ENCODE measurements at places on chromosomes 16 and 17.
A peak's percentile ranks its signal among the peaks of the same experiment; 100 is the strongest.

DNA sequence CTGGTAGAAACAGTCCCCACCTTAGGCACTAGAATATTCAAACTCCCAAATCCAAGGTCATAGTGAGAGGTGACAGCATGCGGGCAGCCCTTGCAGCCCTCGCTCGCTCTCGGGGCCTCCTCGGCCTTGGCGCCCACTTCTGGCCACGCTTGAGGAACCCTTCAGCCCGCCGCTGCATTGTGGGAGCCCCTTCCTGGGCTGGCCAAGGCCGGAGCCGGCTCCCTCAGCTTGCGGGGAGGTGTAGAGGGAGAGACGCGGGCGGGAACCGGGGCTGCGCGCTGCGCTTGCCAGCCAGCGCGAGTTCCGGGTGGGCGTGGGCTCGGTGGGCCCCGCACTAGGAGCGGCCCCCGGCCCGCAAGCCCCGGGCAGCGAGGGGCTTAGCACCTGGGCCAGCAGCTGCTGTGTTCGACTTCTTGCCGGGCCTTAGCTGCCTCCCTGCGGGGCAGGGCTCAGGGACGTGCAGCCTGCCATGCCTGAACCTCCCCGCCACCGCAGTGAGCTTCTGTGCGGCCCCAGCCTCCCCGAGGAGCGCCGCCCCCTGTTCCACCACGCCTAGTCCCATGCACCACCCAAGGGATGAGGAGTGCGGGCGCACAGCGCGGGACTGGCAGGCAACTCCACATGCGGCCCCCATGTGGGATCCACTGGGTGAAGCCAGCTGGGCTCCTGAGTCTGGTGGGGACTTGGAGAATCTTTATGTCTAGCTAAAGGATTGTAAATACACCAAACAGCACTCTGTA, 45.0 kb downstream of the KPNA2 start:
- no peak for DNase-seq

GRCh38 chr17:55784666-55785065, 33.8 kb downstream of the PCTP start:
- DNase-seq: no peak

DNA sequence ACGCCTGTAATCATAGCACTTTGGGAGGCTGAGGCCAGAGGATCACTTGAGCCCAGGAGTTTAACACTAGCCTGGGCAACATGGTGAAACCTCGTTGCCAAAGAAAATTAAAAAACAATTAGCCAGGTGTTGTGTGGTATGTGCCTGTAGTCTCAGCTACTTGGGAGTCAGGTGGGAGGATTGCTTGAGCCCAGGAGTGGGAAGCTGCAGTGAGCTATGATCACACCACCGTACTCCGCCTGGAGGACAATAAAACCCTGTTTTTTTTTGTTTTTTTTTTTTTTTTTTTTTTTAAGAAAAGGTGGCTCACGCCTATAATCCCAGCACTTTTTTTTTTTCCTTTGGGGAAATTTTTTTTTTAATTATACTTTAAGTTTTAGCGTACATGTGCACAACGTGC, 26.1 kb downstream of the RAP1GAP2 start:
- DNase-seq: no peak

GRCh38 chr17:45086865-45087503, 25.9 kb downstream of the NMT1 start:
- no peak for DNase-seq

- DNase-seq: no peak
These were observed 78.4 kb upstream of the NKD1 start for GRCh38 chr16:50469744-50470321.

DNA sequence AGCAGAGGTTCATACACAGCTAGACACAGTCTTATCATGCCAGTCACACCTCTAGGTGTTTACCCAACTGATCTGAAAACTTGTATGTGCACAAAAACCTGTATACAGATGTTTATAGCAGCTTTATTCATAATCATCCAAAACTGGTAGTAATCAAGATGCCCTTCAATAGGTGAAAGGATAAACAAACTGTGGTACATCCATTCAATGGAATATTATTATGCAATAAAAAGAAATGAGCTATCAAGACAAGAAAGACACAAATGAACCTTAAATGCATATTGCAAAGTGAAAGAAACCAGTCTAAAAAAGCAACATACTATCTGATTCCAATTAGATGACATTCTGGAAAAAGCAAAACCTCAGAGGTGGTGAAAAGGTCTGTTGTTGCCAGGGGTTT, 47.6 kb upstream of the CNEP1R1 start:
- DNase-seq: no peak

DNA sequence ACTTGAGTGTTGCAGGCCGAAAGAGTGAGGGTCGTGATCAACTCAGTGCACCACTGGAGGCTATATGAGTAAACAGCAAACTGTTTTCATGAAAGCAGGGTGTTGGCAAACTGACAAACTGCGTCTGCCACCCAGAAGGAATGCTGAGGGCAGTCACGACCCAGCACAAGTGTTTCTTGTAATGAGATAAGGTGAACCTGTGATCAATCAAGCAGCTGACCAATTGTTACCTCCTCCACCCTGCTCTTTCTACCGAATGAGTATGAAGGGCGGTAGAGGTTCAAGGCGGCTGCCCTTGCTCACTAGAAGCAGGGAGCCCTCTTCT, 5.5 kb upstream of the SRL start:
- peak; percentile 8 for DNase-seq

GRCh38 chr17:15436473-15437302, 30.7 kb downstream of the CDRT4 start:
- DNase-seq: no peak

GRCh38 chr17:71975331-71975801, 145.5 kb upstream of the SOX9 start:
- no peak for DNase-seq

DNA sequence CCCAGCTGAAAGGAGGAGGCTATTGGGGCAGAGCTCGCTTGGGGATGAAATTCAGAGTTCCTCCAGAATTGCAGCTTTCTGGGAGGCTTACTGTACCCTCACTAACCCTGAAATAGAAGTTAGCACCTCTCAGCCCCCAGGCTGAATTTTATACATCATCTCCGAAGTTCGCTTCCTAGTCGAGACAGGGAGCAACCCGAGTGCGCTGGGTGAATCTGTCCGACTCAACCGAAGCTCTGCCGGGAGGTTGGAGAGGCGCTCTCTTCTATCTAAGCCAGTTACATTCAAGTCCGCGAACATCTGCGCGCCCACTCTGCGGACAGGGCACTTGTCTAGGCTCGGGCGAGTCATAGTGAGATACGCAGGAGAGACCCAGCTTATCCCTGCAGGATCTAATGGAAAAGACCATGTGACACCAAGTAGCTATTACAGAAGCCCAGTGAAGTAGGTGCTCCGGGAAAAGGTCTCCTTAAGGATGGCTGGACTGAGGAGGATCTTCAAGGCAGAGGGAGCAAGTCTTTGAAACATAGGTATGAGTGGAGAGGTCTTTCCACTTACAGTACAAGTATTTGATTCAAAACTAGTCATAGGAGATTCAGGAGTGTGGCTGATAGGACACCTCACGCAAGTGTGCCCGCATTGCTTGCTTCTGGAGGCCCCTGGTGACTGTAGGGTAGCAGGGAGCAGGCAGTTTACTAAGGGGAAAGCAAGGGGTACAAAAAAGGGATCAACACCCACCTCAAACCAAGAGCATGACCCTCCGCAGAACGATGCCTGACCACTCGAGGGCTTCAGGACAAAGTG, 646 bp upstream of the HES7 start:
- no peak for DNase-seq

GRCh38 chr17:63933598-63933997, 1.5 kb upstream of the CD79B start:
- no peak for DNase-seq

DNA sequence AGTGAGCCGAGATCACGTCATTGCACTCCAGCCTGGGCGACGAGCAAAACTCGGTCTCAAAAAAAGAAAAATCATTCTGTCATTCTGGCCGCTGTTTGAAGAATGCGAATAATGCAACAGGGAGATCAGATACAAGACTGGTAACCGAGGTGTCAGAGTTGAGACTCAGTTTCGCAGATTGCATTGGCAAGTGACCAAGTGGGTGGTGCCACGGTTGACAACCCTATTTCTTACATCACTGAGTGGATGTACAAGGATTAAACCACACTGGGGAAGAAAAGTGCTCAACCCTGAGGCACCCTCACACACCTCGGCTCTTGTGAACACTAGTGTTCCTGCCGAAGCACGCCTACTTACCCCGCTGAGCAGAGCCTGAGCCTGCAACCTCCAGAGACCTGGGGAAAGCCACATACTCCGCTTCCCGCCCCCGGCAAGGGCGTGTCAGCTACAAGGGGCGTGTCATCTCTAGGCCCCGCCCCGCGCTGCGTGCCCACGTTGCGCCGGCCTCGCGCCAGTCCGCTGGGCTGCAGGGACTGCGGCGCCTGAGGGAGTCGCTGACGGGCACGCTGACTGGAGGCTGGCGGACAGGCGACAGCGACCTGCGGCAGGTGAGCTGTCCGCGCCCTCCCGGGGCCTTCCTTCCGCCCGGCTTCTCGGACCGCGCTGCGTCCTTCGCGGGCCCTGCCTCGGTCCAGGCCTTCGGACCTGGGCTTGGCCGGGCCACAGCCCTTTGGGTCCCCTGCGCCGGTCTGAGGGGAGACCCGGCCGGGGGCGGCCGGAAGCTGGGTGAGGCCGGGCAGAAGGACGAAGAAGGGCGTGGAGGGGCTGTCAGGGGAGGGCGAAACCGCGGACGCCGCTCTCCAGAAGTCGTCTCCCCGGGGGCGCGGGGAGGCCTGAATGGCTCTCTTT, at the start of gene HMOX2:
TSS of gene HMOX2 (plus strand) at position 519 of the 909 bp plus-strand sequence. CDS start 29,127 bp downstream, outside the sequence.
- peak; percentile 89 for DNase-seq

GRCh38 chr17:45397796-45398195, 34.9 kb downstream of the ARHGAP27 start:
- DNase-seq: no peak

- DNase-seq: no peak
These were observed 7.2 kb upstream of the AGRP start for GRCh38 chr16:67490335-67491096.

- DNase-seq: no peak
These were observed 4.2 kb downstream of the ATP2A3 start for GRCh38 chr17:3959921-3960601.

DNA sequence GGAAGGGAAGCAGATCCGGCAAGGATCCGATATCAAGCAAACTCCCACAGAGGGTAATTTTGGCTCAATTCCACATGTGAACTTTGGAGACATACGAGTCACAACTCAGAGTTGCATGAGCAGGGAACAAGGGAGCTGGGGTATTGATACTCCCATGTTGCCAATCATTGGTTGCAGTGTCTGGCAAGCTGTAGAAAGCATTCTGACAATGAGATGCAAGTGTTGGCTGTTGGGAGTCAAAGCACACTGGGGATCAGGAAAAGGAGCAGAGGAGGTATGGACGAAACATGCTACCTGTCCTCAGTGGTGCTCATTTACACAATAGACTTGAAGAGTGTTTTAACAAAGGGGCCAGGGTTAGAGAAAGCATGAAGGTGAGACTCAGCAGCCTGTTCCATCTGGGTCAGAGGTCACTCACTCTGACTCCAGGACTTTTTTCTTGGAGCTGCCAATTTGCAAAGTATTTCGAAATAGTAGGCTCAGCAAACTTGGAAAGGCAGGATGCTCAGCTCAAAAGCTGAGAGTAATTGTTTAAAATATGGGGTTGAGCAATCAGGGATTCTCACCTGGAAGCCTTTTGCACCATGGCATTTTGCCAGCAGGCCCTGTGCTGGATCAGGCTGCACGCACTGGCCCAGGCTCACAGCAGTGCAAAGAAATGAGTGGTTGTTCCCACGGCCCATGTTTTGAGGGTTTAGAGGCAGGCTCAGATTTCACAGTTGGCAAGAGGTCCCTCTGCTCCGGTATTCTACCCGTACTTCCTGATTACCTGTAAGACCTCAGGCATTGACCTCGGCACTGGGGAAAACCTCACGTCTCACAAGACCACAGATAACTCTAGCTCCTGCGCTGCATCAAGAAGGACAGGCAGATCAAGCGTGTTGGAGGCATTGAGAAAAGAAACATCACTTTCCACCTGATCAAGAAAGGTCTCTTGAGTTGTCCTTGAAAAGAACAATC, 17.6 kb upstream of the NKD1 start:
- no peak for DNase-seq

- DNase-seq: no peak
These were observed 281.5 kb downstream of the HS3ST3A1 start for GRCh38 chr17:13320046-13320785.

DNA sequence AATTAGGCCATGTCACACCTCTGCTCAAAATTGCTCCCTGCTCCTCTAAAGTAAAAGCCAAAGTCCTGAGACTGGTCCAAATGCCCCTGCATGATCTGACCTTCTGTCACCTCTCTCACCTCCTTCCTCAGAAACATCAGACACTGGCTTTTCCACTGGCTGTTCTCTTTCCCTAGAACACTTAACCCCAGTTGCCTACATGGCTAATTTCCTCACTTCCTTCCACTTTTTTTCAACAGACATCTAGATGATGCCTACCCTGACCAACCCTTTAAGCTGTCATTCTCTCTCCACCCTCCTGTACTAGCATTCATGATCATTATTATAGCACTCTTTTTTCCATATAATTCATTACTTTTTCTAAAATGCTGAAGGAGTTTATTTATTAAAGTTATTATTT, 31.0 kb downstream of the CCT6B start:
- no peak for DNase-seq

GRCh38 chr17:80892900-80893603, 98.6 kb upstream of the CHMP6 start:
- DNase-seq: no peak

- DNase-seq: peak; percentile 71
These were observed 5.9 kb downstream of the TRPV1 start for GRCh38 chr17:3603119-3603869.
